CD14-positive monocyte (primary cell): ENCODE measurements at places on chromosomes 7 and 10. TPM values are rescaled to one million over a fixed set of nuclear protein-coding genes. Genes with fewer than 3 reads are reported as not detected.

Gene CFAP58
- polyA plus RNA-seq = 0.06 and 0.16 TPM in 2 replicates

- no peak overlapping the region for H3K27ac ChIP-seq
- no peaks in the 10 kb centered on the region for H3K27me3 ChIP-seq
- H3K36me3 ChIP-seq = no peaks in the 10 kb centered on the region
- no peaks in the 10 kb centered on the region for H3K4me1 ChIP-seq
- no peak overlapping the region for H3K4me3 ChIP-seq
These were observed 494.3 kb downstream of the AUTS2 start for GRCh38 chr7:70092314-70093204.

Gene PRXL2A
- 0.41 and 0.61 TPM in 2 replicates for polyA plus RNA-seq

Gene ADAM8
- 228 and 257 TPM in 2 replicates for polyA plus RNA-seq

GRCh38 chr10:103466734-103467133 is 8.0 kb upstream of the CALHM1 start:
- H3K4me3 ChIP-seq = no peak overlapping the region
- no peaks in the 10 kb centered on the region for H3K36me3 ChIP-seq
- no peak overlapping the region for H3K27ac ChIP-seq
- H3K27me3 ChIP-seq = no peaks in the 10 kb centered on the region

DNA sequence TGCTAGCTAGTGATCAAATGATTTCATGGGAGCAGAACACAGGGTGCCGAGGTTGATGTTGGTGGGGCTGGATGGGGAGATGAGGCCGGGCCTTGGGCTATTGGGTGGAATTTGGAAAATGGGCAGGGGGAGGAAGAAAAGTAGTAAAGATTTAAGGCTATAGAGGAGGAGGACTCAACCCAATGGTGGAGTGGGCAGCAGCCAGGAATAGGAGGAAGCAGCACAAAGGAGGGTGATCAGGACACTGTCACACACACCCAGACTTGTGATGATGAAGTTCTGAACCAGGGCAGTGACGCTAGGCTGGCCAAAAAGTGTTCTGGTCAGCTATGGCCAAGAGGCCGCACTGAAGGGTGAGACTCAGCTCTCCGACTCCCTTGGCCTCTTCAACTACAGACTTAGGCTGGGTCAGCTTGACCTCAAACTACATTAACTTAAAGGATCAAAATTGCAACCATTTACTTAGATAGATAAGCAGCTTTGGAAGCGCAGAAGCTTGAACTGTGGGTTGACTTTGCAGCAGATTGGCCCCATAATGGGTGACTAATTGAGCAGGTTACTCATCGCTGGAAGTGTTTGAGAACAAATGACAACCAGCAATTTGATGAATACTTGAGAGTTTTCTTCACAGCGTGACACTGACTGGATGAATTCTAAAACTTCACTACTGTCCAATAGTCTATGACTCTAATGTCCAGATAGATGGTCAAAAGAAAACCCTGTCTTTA is 29.4 kb upstream of the GPR26 start:
- H3K36me3 ChIP-seq = no peaks in the 10 kb centered on the region
- H3K27ac ChIP-seq = no peak overlapping the region
- no peaks in the 10 kb centered on the region for H3K27me3 ChIP-seq
- H3K4me1 ChIP-seq = no peaks in the 10 kb centered on the region
- DNase-seq = no peak
- no peak overlapping the region for H3K4me3 ChIP-seq

DNA sequence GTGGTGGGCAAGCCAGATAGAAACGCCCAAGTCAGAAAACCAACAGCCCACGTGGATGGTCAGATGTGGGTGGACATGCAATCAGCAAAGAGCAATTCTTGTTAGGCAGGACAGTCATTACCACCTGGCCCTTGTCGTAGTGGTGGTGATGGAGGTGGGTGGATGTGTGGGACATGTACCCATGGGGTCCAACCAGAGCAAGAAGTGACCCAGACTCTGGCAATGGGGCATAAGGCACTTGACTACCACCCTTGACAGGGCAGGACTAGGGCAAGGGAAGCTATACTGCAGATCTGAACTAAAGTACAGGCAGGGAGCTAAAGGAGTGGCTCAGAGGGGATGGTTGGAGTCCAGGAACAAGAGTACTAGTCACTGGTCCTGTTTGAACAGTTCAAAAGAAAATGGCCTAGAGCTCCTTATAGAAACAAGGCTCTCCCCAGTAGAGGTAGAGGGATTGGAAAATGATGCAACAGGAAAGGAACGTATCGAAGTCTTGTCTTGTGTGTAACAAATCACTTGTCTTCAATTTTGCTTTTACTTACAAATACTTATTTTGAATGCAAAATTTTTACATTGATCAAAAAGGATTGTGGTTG is 17.6 kb downstream of the LMOD2 start:
- no peak overlapping the region for H3K27ac ChIP-seq
- H3K4me1 ChIP-seq = no peaks in the 10 kb centered on the region
- H3K4me3 ChIP-seq = no peak overlapping the region

DNA sequence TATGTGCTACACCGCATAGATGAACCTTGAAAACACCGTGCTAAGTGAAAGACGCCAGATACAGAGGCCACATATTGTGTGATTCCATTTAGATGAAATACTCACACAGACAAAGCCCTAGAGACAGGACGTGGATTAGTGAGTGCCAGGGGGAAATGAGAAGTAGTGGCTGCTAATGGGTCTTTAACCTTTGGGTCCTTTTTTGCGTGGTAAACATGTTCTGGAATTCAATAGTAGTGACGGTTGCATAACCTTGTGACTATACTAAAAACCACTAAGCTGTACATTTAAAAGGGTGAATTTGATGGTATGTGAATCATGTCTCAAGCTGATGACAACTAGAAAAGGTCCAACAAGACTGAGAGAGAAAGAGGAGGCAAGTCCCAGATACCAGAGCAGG is 15.6 kb downstream of the SMKR1 start:
- H3K27me3 ChIP-seq = no peaks in the 10 kb centered on the region
- no peaks in the 10 kb centered on the region for H3K4me1 ChIP-seq
- no peak overlapping the region for H3K27ac ChIP-seq

DNA sequence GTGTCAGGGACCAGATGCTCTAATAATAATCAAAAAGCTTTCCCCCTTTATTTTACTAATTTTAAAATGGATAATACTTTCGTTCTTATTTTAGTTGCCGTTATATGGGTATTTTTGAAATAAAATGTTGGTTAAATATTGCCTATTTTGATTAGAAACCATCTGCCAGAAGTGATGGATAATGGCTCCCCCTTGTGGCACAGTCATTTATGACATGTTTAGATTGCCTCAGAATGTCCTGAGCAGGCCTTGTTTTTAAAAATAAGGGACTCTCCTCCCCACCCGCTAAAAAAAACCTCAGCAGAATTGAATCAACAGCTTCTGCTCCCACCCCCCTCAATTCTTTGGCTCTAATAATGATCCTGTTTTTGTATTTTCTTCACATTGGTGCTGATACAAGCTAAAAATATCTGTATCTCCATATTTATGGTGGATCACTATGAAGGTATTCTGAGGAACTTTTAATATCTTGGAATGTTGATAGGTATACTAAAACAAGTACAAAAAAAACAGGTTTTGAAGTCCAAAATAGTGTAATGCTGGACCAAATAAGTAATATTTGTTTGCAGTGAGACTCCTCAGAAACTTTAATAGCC is 38.8 kb downstream of the TMEM60 start:
- peaks cover 3% of the 10 kb centered on the region for H3K36me3 ChIP-seq
- no peaks in the 10 kb centered on the region for H3K27me3 ChIP-seq
- no peak overlapping the region for H3K27ac ChIP-seq
- H3K4me3 ChIP-seq = no peak overlapping the region
- no peaks in the 10 kb centered on the region for H3K4me1 ChIP-seq

- H3K27me3 ChIP-seq = peaks cover 69% of the 10 kb centered on the region
- peaks cover 10% of the 10 kb centered on the region for H3K36me3 ChIP-seq
- peaks cover 42% of the 10 kb centered on the region for H3K4me1 ChIP-seq
- DNase-seq = no peak
These were observed 11.4 kb upstream of the SPAG6 start for GRCh38 chr10:22333975-22334282.

DNA sequence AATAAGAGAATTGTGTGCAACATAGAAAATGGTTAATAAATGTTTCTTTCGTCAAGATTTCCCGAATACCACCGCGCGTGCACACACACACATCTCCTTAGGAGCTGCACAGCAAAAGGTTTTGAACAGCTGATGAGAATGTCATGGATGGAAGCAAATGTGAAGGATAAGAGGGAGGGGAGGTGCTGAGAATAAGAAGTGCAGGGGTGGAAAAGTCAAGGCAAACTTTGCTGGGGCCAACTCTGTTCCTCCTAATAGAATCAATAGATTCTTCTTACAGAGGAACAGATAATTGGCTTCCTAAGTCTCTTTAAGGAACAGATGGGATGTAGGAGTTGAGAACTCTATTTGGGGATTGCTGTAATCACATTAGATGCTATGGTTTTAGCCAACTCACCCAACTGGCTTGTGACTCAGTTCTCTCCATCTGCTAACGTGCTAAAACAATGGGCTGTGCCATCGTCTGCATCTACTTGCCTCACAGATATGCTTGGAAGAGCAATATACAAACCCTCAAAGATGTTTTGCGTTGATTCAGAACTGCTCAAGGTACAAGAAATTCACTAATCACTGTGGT is 408.2 kb upstream of the CELF2 start:
- H3K4me1 ChIP-seq = no peaks in the 10 kb centered on the region
- no peak for DNase-seq
- H3K27me3 ChIP-seq = no peaks in the 10 kb centered on the region

Gene NKX1-2
- polyA plus RNA-seq = not detected in 2 replicates

- no peaks in the 10 kb centered on the region for H3K36me3 ChIP-seq
- no peaks in the 10 kb centered on the region for H3K4me1 ChIP-seq
- no peaks in the 10 kb centered on the region for H3K27me3 ChIP-seq
- DNase-seq = no peak
- H3K27ac ChIP-seq = no peak overlapping the region
These were observed 733.7 kb upstream of the IGFBP3 start for GRCh38 chr7:46654546-46655443.

DNA sequence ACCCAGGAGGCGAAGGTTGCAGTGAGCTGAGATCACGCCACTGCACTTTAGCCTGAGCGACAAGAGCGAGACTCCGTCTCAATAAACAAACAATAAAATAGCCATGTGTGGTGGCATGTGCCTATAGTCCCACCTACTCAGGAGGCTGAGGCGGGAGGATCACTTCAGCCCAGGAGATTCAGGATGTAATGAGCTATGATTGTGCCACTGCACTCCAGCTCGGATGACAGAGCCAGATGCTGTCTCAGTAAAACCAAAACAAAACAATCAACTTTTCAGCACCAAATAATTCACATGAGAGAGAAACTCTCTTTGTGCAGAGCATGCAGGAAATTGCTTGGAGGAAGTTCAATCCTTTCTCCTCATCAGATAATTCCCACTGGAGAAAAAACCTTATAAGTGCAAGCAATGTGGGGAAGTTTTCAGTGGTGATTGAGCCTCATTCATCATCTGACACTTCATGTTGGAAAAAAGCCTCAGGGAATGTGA is 13.4 kb upstream of the FIS1 start:
- H3K4me1 ChIP-seq = no peaks in the 10 kb centered on the region
- H3K4me3 ChIP-seq = no peak overlapping the region
- DNase-seq = no peak
- H3K36me3 ChIP-seq = no peaks in the 10 kb centered on the region
- no peaks in the 10 kb centered on the region for H3K27me3 ChIP-seq

GRCh38 chr7:51593628-51594027 is 277.0 kb upstream of the COBL start:
- no peaks in the 10 kb centered on the region for H3K4me1 ChIP-seq
- H3K36me3 ChIP-seq = no peaks in the 10 kb centered on the region
- H3K4me3 ChIP-seq = no peak overlapping the region

DNA sequence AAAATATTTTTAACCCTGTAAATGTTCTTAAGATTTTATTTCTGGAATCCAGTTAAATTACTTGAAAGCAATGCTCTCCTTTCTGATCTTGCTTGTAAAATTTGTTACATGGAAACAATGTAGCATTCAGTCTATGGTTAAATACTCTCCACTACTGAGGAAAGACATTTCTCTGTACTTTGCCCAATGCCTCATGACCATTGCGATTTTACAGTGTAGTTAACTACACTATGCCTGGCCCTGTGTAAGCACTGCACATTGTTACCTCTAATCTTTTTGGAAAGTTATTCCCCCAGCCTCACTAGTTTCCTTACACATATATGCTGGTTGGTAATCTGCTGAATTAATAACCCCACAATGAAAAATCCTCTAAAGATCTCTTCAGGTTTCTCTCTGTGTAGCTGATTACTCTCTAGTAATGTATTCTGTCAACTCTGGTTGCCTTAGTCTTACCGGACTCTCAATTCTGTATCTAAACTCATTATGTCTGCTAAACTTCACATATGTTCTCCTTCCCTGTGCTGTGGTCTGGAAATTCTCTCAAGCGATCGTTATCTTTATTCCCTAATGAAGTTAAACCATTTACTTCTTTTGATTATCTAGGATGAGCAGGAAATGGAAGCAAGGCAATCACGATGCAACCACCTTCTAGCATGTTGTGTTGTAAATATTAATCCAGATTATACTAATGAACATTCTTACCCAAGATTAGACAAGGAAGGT is 58.7 kb upstream of the TMEM106B start:
- H3K36me3 ChIP-seq = no peaks in the 10 kb centered on the region
- no peaks in the 10 kb centered on the region for H3K27me3 ChIP-seq
- H3K4me3 ChIP-seq = no peak overlapping the region
- no peak for DNase-seq

GRCh38 chr10:16950656-16951601 is 133.7 kb upstream of the RSU1 start:
- no peaks in the 10 kb centered on the region for H3K36me3 ChIP-seq
- no peak overlapping the region for H3K27ac ChIP-seq
- H3K4me3 ChIP-seq = no peak overlapping the region
- no peak for DNase-seq
- H3K27me3 ChIP-seq = no peaks in the 10 kb centered on the region
- peaks cover 15% of the 10 kb centered on the region for H3K4me1 ChIP-seq

Gene PNLIP
- not detected for polyA plus RNA-seq

Gene MAT1A
- not detected for polyA plus RNA-seq

GRCh38 chr10:4093438-4093837 is 308.4 kb upstream of the KLF6 start:
- H3K27me3 ChIP-seq = no peaks in the 10 kb centered on the region
- H3K4me3 ChIP-seq = no peak overlapping the region
- no peaks in the 10 kb centered on the region for H3K4me1 ChIP-seq
- DNase-seq = no peak
- no peaks in the 10 kb centered on the region for H3K36me3 ChIP-seq
